ENCODE measurements at places on chromosomes 16 and 17.
A peak's percentile ranks its signal among the peaks of the same experiment; 100 is the strongest.

DNA sequence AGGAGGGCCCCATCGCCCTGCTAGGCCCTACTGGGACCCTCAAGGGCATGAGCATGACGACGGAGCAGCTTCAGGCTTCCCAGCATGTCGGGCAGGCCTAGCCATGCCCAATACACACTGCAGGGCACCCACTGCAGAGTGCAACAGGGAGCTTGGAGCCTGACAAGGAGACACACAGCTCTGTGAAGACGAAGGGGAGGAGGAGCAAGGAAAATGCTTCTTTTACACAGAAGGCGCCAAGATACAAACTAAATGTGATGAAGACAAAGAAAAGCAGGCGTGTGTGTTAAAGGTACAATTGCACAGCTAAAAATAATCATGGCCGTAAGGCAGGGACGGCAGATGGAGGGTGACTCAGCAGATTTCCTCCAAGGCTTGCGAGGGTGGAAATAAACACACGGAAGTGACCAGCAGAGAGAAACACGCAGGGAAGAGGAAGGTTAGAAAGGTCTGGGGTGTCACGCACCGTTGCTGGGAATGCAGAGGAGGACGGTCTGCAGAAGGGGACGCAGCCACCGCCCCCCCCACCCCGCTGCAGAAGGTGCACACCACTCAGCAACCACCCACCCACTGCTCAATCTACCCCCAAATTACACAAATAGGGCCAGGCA, 108.5 kb downstream of the ZNF778 start:
- DNase-seq = peak; percentile 55

- DNase-seq = no peak
Observed at GRCh38 chr16:88734361-88734728, 28.0 kb downstream of the CTU2 start.

- no peak for DNase-seq
Observed at GRCh38 chr16:57690782-57691471, 3.7 kb upstream of the DRC7 start.

DNA sequence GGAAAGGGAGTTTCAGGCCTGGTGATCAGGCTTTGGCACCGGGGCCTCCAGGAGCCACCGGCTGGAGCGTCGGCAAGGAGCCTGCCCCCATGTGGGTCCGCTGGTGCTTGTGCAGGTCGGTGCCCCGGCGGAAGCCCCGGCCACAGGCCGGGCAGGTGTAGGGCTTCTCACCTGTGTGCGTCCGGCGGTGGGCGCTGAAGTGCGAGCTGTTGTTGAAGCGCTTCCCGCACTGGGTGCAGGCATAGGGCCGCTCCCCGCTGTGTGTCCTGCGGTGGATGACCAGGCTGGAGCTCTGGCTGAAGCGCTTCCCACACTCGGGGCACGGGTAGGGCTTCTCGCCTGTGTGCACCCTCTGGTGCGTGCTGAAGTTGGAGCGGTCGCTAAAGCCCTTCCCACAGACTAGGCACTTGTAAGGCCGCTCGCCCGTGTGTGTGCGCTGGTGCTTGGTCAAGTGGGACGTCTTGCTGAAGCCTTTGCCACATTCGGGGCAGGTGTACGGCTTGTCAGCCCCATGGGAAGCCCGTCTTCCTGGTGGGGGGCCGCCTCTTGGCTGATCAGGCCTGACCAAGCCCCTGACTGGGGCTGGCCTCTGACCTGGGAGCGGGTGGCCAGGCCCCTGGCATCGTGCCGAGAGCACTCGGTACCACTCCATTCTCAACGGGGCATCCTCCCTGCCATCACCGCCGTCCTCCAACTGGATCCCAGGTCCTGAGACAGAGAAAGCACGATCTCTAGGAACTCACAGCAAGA, 14.4 kb downstream of the ZNF500 start:
- no peak for DNase-seq

DNA sequence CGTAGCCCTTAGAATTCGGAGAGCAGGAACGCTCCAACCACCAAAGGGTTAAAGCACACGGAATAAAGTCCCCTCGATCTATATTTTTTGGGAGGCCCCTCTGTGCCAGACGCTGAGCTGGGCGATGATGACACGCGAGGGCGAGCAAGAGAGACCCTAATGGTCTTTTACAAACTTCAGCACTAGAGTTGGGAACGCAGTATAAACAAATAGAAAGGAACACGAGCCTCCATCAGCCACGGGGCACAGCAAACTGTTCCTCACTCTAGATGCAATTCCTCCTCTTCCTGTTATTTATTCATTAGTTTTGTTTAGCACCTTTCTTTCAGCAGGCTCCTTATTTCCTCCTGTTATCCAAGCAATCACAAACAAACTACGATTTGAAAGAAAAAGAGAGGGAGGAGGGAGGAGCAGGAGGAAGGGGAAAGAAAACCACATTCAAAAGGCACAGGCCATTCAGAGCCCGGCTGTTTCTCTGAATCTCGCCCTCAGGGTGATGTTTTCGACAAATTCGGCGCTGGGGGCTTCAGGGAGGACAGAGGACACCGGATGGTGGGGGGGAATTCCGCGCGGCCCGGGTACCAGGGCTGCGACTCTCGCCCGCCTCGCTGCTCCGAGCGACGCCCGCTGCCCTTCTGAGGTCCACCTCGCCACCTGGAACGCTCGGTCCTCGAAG, 1.6 kb downstream of the TOX3 start:
- DNase-seq = no peak

DNA sequence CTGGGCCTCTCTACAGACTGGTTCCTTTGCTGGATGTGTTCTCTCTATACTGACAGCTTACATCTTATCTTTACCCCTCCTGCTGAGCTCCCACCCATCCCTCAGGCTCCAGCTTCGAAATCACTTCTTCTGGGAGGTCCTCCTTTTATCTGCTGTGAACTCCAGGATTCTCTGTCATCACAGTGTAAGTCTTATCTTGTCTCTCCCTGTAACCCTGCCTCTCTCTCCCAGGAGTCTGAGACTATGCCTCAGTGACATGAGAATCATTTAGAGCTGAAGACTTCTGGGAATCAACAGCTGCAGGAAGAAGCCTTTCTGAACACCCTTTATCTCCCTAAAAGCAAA, 148.1 kb upstream of the HS3ST3A1 start:
- DNase-seq = no peak

Data from NCI-H460 (cell line).